ENCODE measurements at places on chromosomes 3 and 15. TPM values are rescaled to one million over a fixed set of nuclear protein-coding genes. Genes with fewer than 3 reads are reported as not detected.

Gene SAMMSON
- not detected for total RNA-seq

Gene CFAP100
- not detected for total RNA-seq

Gene LRIG1
- total RNA-seq = 93.9 TPM

Gene TMCO5A
- not detected for total RNA-seq

Gene HTR3E
- total RNA-seq = not detected

Gene OR5H15
- total RNA-seq = not detected

DNA sequence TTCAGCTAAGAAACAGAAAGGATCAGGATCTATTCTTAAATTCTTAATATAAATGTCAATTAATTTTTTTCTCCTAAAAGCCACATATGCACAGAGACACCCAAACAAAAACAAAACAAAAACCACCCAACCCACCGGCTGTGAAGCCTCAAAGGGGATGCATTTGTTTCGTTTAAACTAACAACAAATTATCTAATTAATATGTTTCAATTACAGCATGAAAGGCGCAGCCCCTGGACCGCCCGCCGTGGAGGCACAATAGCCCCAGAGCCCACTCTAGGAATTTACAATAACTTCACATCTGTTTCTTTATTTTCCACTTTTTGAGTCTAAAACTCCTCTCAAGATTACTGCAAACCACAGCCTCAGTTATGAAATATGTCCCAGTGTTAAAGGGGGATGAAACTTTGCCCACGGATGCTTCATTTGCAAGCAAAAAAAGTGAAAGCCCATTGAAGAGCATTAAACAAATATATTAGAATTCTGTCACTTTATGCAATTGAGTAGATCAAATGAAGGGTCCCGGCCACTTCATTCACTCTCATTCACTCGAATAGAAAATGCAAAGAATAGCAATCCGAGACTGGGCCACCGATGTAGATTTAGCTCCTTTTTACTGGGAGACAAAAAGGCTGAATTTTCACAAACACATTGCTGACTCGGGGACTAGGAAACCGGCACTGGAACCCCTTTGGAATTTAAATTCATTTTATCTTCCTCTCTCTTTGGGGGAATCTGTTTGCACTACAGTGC is 6.0 kb downstream of the FOXB1 start:
- DNase-seq = no peak

DNA sequence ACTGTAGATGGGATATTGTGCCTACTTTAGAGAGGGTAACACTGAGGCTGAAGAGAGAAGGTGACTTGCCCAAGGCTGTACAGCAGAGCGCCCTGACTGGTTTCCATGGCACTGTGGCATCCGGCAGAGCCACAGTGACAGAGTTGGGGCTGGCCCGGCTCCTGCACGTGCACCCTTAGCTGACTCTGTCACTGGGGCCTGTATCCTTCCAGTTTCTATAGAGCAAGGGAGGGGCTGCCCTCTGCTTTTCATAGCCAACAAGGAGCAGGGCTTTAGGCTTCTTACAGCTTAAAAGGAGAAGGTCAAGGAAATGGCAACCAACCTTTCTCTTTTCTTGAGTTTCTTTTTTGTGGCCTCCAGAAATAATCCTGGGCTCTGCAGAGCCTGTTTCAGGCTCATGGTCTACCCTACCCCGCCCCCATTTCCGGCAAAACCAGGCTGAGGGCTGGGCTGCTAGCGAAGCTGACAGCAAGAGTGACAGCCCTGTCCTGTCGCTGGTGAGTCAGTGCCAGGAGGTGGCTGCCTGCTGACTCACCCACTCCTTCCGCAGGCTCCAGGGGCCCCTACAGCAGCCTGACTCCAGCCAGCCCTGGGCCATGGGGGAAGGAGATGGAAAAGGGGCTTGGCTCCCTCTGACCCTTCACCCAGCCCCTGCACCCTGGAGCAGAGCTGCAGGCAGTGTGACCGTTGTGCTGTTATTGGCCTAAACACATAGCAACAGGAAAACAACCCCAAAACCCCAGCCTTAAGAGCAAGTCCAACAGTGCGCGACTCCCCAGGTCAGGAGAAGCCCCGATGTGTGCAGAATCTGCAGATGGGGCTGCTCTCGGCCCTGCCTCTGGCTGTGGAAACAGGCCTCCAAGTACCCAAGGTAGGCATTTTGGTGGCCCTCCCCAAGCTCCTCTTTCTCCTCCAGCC is 29.8 kb downstream of the SLC6A6 start:
- peak; percentile 89 for DNase-seq

DNA sequence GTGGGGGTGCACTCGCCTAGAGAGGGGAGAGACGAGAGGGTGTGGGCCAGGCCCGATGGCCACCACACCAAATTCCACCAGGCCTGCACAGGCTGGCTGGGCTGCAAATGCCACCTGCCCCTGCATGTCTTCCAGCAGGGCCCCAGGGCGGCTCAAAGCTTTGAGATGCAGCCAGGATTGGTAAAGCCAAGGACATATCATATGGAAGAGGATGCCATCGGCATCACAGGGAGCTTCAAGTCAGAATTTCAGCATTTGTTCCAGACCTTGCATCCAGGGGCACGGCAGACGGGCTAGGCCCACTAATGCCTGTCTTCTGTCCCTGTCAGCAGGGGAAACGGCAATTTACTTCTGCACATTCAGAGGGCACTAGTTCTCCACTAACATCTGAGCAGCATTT is 97.8 kb downstream of the NUP210 start:
- no peak for DNase-seq

- DNase-seq = peak; percentile 82
These were observed 649 bp downstream of the C15orf40 start for GRCh38 chr15:83010709-83011270.

DNA sequence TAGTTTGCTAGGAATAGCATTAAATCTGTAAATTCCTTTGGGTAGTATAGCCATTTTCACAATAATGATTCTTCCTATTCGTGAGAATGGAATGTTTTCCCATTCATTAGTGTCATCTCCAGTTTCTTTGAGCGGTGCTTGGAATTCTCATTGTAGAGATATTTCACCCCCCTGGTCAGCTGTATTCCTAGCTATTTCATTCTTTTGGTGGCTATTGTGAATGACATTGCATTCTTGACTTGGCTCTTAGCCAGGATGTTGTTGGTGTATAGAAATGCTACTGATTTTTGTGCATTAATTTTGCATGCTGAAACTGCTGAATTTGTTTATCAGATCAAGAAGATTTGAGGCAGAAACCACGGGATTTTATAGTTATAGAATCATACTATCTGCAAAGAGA is 690.5 kb upstream of the ALCAM start:
- no peak for DNase-seq

DNA sequence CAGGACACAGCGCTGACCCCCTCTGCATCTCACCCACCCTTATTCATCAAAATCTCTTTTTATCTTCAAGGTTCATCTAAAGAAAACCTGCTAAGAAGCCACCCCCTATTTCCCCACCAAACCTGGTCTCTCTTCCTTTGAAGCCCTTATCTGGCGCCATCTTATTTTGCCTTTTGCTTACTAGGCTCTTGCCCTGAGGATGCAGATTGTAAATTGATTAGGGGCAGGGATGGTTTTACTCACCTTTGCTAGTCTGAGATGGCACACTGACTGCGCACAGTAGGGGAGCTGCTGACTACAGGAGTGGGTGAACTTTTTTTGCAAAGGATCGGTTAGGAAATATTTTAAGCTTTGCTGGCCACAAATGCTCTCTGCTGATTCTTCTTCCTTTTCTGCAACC is 78.9 kb upstream of the BHLHE40 start:
- no peak for DNase-seq

DNA sequence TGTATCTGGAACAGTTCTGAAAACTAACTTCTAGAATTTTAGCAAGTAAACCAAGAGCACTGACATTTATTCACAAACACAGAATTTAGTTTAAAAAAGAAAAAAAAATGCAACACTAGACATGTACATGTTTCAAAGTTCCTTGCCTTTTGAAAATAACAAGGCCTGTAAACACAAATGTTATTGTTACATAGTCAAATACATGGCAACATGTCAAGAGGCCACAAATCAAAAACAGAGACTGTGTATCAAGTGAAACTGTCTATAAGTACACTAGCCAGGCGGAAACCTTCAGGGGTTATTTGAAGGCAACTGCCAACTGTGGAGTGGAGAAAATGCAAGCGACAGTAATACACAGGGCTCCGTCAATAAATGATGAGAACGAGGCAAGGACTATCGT is 547.6 kb downstream of the FOXP1 start:
- no peak for DNase-seq

GRCh38 chr3:188417271-188417696 is 263.3 kb downstream of the LPP start:
- DNase-seq = no peak

- DNase-seq = no peak
These were observed 2.2 kb downstream of the BTBD1 start for GRCh38 chr15:83064859-83065258.

GRCh38 chr15:62561059-62561519 is 396.0 kb upstream of the C2CD4B start:
- DNase-seq = no peak

DNA sequence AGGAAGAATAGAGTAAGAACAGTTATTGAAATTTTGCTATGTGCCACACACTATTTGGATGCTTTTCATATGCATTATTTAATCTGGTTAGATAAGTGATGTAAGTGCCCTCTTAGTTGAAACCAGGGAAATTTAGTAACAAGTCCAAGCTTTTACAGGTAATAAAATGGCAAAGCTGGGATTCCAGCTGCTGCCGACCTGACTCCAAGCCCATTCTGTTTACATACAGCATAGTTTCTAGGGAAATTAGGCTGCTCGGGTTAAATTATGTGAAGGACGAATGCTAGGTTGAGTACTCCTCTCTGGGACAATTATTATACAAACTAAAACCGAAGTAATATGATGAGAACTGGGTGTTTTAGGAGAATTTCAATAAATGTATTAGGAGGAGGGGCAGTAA is 38.7 kb upstream of the FAH start:
- no peak for DNase-seq

GRCh38 chr3:24229468-24230221 is 265.0 kb downstream of the THRB start:
- DNase-seq = no peak

GRCh38 chr15:66997212-66997611 is 68.2 kb upstream of the SMAD3 start:
- no peak for DNase-seq

DNA sequence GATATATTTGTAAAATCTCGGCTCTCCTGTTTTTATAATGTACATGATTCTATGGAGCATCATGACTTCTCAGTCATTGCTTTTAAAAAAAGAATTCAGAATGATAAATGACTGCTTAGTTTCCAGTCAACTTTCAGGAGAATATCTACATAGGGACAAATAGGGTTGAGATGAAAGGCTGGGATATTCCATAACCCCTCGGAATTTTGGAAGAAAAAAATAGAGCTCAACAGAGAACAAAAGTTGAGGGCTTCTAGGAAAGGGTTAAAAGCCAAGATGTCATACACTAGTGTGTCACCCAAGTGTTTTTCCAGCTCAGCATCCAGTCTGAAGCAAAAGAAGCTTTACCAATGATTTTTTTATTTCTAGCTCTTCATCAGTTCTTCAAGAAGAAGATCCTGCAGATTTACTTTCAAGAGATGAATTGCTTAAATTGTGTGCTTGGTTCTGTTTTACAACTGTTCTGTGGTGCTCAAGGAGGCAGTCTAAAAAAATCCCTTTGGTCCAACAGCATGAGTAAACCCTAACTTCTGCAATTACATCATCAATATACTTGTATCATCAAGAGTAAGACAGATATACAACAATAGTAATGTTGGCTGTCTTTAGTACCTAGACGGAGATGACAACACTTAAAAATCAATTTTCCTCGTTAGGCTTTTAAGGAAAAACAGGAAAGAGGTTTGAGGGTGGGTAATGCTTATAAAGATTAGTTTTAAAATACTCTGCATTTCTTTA is 979 bp downstream of the UNC13C start:
- no peak for DNase-seq

DNA sequence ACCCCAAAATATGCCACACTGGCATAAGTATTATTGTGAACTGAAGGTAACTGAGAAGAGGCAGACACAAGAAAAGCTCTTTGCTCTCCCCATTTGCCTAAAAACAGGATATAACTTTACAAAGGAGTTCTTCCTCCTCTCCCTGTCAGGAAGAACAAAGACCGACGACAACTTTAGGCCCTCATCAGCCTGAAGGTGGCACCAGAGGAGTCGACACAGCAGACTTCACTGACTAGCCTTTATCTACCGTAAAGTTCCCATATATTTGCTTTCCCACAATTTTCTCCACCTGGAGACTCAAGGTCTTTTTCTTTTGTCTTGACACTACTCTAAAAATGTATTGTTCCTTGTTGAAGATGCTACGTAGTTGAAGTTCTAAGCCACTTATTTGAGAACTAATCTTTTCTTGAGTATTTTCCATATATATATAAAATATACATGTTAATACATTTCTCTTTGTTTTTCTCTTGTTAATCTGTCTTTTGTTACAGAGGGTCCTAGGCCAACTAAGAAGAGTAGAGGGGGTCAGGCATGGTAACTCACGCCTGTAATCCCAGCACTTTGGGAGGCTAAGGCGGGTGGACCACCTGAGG is 16.2 kb upstream of the XIRP1 start:
- DNase-seq = no peak

- DNase-seq = no peak
These were observed 148.6 kb downstream of the SHQ1 start for GRCh38 chr3:72699631-72700030.

GRCh38 chr3:128011140-128011539 is 41.1 kb upstream of the SEC61A1 start:
- no peak for DNase-seq

GRCh38 chr15:60021589-60022378 is 17.7 kb downstream of the FOXB1 start:
- no peak for DNase-seq

- no peak for DNase-seq
These were observed 5.7 kb upstream of the HAPLN3 start for GRCh38 chr15:88900982-88901418.

GRCh38 chr3:98462901-98463300 is at the start of gene OR5K1:
Gene OR5K1 (plus strand): TSS chr3:98463201. CDS start chr3:98469577, 6,376 bp downstream.
- no peak for DNase-seq

Measured in Right ventricle myocardium superior (tissue), 1 donor.